ENCODE measurements at places on chromosomes 11 and 22. TPM values are rescaled to one million over a fixed set of nuclear protein-coding genes. Genes with fewer than 3 reads are reported as not detected.

GRCh38 chr11:31767066-31767465 lies 44.1 kb downstream of the PAX6 start:
- DNase-seq = no peak

DNA sequence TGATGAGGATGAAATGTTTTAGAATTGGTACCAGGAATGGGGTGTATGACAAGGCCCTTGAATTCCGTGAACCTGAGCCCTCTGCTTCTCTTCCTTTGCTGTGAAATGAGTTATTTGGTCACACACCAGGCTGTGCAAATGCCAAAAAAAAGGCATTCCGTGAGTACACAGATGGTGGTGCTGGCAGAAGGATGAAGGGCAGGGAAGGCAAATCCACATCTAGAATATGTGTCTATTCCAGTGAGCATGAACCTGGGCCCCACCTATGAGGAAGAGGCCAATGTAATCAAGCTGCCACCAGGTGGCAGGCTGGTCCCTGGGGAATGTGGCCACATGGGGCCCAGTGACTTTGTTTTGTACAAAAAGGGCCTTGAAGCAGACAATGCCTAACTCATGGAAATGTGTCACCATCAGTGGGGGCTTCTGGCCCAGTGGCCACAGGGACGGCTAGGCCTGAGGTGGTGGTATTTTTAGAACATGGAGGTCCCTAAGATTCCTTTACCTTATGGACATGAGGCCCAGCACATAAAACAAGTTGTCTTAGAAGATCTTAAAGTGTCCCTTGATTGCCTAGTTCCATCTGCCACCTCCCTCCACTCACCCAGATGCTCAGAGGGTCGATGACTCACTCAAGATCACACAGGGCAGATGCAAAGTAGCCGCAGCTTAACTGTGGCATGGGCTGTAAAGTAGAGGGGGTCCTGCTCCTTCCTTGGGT lies 3.9 kb upstream of the RNF215 start:
- peak; percentile 20 for DNase-seq

Gene CDHR5
- 0.98 TPM for total RNA-seq

Gene MPZL3
- total RNA-seq = 7.4 TPM

Gene OR8D4
- 0.58 TPM for total RNA-seq
